ENCODE measurements at places on chromosomes 4 and X.
A peak's percentile ranks its signal among the peaks of the same experiment; 100 is the strongest.

DNA sequence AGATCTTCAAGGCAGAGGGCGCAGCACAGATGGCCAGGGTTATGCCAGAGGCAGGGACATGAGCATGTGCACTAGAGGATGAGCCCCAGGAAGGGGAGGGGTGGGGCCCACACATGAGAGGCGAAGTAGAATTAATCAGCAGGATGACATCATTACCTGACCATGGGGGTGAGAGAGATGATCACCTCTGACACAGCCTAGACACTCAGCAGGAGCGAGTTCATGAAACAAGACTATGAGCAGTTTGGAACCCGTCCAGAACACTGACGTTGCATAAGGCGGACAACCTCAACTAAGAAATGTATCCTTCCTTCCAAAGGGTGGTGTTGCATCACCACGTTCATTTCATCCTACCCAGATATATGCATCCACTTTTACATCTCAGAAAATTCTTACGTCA is 446.7 kb upstream of the TENM3 start:
- DNase-seq: no peak

GRCh38 chr4:142331132-142331531 is 515.0 kb downstream of the INPP4B start:
- no peak for DNase-seq

DNA sequence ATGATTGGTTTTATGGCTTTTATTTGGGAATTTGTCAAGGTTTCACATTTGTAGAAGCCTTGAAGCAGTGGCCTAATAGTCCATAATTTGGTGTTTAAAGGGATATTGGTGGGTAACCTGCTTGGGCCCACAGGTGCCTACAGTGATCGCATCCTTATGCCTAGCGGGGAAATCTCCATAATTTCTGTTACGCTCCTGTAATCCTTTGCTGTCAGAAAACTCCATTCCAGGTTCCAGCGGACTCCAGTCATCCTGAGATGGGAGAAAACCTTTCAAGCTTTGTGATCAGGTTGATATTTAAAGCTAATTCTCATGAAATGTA is 257.0 kb upstream of the JADE1 start:
- no peak for DNase-seq

DNA sequence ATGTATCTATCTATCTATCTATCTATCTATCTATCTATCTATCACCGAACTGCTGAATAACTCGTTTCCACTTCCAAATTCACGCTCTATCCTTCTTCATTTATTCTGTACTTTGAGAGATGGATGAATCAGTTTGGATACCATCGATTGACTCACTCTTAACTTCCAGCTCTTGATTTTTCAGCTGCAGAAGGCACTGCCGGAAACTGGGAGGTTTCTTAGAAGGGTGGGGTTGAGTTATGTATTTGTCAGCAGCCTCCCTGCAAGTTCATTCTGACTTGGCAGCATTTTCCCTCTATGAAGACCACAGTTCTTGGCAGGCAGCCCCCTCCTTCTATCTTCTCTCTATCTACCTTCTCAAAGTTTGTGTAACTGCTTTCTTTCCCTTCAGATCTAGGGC is 112.0 kb upstream of the MAGEB18 start:
- DNase-seq: no peak

GRCh38 chrX:13082206-13083065 is 38.0 kb upstream of the FAM9C start:
- DNase-seq: no peak

GRCh38 chr4:113673450-113673849 is 88.1 kb downstream of the CAMK2D start:
- no peak for DNase-seq

DNA sequence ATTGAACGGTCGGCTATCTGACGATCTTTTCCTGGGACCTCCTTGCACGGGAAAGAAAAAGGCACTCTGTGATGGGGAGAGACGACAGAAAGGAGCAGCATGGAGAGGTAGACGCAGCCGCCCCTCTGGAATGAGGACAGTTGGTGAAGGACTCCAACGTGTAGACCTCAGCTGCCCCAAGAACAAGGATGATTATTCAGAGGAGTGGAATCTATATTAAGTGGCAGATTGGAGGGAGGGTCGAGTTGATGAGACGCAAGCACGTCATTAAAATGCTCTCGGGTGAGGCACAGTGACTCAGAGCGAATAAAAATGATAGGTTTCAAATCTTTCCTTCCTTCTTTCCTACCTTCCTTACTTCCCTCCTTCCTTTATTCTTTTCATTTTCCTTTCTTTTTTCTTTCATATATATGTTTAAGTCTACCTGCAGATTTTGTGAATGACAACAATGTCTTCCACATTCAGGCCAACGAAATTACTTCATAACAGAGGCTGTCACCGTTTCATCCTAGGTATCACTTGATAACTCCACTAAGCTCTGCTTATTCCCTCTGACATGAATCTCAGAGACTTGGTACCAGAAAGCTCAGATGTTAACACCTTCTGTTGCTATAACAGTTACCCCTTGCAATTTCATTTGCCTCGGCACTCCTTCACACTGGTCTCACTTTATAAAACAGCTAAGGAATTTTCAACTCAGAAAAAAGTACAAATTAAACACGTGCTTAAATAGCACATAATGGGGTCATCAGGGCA is 110.0 kb upstream of the PPARGC1A start:
- DNase-seq: no peak

- DNase-seq: no peak
Measured at GRCh38 chr4:2598511-2599303, 62.3 kb downstream of the FAM193A start.

DNA sequence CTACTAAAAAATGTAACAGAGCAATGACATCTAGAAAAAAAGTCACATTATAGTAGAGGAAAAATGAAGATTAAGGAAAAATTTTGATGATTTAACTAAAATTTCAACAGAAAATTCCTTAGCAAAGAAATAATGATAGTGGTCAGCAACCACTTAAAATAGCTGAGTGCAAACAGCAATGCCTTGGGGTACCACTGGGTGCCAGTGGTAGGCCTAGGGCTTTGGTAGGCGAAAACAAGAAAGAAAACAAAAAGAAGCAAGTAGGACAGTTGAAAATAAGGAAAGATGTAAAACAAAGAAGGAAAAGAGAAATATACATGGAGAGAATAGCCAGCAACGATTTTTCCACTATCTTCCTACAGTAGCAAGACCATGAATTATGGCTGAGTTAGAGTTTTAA is 313.5 kb upstream of the IRS4 start:
- no peak for DNase-seq

GRCh38 chrX:125203737-125204578 is 115.7 kb upstream of the TEX13C start:
- DNase-seq: peak; percentile 64

DNA sequence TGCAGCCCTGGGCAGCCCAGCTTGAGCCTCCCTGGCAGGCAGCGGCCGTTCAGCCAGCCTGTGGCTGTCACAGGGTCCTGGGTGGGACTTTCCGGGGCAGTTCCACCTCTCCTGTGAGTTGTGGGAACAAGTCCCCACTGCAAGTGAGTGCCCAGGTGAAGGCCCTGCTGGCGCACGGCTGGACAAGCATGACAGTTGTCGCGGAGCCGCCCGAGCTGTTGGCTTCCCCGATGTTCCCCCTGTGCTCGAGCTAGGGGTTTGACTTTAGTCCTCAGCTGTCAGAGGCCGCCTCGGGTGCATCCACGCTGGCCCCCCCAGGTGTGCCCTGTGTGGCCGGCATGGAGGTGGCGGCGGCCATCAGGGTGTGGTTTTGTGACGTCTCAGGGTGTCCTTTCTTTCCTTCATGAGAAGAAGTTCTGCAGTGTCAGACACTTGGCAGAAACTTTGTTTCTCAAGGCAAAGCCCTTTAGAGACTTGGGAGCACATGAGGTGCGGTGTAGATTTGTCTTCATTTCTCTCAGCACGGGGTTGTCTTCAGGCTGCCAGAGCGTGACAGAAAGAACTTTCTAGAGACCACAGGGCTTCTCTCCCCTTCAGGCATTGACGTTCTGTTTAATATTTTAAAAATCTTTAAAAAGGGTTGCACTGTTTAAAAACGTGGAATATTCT is 69.4 kb upstream of the HGFAC start:
- DNase-seq: no peak

DNA sequence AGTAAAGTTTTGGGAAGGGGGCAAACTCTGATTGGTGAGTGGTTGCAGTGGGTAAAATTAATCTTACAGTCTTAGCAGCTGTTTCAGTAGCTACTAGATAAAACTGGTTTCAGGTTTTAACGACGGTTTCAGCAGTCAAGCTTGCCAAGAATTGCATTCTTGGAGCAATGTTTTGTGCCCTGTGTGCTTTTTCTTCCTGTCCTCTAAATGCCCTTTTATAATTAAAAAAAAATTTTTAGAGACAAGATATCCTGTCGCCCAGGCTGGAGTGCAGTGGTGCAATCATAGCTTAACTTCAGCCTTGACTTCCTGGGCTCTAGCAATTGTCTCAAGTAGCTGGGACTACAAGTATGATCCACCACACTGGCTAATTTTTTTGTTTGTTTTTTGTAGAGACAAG is 6.3 kb upstream of the PPEF2 start:
- no peak for DNase-seq

- DNase-seq: no peak
Measured at GRCh38 chr4:65671372-65671771, 1.1 kb upstream of the EPHA5 start.

GRCh38 chr4:20271950-20272349 is 20.2 kb downstream of the SLIT2 start:
- no peak for DNase-seq

DNA sequence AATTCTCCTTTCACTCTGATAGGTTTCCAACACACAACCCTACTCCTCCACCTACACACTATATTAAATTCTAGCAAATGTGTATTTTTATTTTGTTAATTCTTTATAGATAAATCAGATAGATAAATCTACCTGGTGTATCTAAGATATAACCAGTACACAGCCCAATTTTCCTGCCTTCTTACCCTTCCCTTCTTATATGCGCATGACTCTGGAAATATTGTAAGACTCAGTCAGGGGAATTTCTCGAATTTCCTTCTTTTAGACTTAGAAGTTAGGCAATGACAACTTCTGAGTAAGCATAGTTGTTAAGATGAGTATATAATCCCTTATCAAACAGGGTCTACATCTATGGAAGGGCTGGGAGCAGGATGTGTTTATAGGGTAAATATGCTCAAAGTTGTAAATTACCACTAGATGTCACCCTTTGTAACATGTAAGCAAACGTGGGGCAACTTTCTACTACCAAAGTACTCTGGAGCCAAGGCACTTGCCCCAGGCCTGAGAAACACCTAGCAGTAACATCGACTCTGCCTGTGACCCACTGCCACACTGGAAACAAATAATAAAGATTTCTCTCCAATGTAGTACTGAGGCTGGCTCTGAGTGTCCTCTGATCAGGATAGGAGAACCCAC is 444.7 kb downstream of the IQCM start:
- no peak for DNase-seq

GRCh38 chr4:188399834-188400233 is 260.6 kb downstream of the TRIML1 start:
- DNase-seq: no peak

- DNase-seq: no peak
Measured at GRCh38 chr4:147518086-147518485, 37.2 kb downstream of the EDNRA start.

DNA sequence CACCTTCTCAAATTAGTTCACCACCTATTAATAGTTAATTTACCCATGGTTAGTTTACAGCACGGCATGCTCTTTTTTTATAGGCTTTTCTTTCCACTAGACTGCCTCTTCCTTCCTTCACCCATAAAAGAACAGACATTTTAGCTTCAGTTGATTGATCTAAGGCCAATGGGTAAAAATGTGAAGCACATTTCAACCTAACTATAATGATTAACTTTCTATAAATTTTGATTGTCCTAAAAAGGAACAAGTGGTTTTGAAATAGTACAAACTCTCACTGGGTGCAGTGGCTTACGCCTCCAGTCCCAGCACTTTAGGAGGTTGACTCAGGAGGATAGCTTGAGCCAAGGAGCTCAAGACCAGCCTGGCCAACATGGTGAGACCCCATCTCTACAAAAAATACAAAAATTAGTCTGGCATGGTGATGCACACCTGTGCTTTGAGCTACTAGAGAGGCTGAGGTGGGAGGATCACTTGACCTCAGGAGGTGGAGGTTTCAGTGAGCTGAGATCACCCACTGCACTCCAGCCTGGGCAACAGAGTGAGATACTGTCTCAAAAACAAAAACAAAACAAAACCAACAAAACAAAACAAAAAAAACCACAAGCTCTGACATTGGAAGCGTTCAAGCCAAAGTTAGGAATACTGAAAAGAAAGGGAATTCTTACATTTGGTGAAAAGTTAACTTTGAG is 89.9 kb upstream of the FAT1 start:
- DNase-seq: no peak

DNA sequence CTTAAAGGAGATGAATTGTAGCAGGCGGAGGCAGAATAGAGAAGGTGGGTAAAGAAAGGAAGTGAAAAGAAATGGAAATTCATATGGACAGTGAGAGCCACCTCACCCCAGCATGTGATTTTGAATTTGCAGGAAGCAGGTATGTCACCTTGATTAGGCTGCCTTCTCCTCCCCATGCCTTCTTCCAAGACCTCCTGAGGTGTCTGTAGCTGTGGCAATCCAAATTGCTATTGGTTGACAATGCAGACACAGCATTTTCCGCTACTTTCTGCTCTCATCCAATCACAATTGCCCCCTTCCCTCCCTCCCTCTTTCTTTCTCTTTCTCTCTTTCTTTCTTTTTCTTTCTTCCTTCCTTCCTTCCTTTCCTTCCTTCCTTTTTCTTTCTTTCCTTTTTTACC is 38.5 kb downstream of the RAB33B start:
- no peak for DNase-seq

DNA sequence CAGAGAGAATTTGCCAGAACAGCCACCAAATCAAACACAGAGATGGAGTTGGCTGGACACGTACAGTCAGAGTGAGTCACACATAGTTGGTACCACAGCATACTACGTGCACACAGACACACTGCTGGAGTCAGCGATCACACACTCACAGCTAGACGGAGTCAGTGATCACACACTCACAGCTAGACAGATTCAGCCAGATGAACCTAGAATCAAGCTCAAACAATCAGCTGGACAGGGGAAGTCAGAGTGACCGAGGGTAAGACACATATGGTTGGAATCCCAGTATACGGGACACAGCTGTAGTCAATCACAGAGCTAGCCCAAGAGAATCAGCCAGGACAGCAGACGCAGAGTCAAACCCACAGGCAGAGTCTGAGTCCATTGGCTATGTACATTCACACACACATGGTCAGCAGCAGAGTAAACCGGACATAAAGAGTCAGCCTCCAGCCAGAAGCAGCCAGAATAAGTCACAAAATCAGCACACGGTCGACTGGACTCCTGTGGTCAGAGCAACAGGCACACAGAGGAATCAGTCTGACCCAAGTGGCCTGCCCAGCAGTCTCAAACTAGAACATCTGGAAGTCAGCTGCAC is 4.6 kb downstream of the SLC38A5 start:
- DNase-seq: no peak

GRCh38 chr4:47703956-47704355 is 133.9 kb downstream of the CORIN start:
- DNase-seq: no peak

All from suprapubic skin (tissue), 4 donors.